ENCODE measurements at places on chromosomes 6 and 20. TPM values are rescaled to one million over a fixed set of nuclear protein-coding genes. Genes with fewer than 3 reads are reported as not detected.
A peak's percentile ranks its signal among the peaks of the same experiment; 100 is the strongest.

DNA sequence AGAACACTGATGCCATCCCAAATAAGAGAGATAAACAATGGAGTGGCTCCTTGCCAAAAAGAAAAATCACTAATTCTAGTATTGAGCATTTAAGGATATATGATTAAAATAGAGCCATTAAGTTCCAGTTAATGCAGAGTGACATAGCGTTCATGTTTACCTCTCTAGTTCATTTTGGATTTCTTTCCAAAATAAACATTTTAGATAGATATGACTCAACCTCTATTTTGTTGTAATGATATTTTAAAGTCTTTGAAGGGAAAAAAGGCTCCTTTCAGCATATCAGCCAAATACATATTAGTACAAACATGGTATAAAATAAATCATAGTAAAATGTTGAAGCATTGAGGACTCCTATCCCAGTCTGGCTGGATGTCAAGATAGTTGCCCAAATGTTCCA lies 33.4 kb downstream of the RWDD2A start:
- DNase-seq, result no peak

PDE7B gene
- total RNA-seq, result 1.1 TPM

DNA sequence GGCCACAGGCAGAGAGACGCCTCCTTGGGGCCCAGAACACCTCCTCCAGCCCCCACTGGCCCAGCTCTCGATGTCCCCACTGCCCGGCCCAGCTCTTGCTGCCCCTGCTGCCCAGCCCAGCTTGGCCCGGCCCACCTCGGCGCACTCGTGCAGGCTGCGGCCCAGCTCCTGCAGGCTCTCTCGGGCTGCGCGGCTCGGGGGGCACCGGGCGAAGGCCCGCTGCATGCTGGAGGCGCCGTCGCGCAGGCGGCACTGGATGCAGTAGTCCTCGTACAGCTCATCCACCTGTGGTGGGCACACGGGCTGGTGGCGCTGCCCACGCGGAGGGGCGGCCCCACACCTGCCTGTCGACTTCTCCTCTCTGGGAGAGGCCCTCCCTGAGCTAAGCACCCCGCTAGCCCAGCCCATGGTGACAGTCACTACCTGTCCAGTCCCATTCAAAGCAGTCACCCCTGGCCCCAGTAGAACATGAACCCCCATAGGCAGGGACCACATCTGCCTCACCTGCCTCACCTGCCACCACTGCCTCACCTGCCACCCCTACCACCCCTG lies 81.8 kb downstream of the RIPOR3 start:
- no peak for DNase-seq

LRRC73 gene
- total RNA-seq, result 0.95 TPM

GRCh38 chr20:25547063-25547462 lies 38.3 kb downstream of the NINL start:
- DNase-seq, result no peak

- DNase-seq, result no peak
These were observed 50.5 kb upstream of the THEMIS start for GRCh38 chr6:127951172-127951917.

GRCh38 chr20:5977223-5977622 lies 26.8 kb downstream of the MCM8 start:
- DNase-seq, result no peak

GRCh38 chr6:63493557-63493956 lies 78.7 kb upstream of the LOC128125822 start:
- DNase-seq, result no peak

- no peak for DNase-seq
These were observed 40.0 kb upstream of the ADGRF5 start for GRCh38 chr6:46961711-46962110.

EEF1A2 gene
- 4.1 TPM for total RNA-seq

- DNase-seq, result no peak
These were observed 403.5 kb downstream of the CDH4 start for GRCh38 chr20:61655591-61655990.

DNA sequence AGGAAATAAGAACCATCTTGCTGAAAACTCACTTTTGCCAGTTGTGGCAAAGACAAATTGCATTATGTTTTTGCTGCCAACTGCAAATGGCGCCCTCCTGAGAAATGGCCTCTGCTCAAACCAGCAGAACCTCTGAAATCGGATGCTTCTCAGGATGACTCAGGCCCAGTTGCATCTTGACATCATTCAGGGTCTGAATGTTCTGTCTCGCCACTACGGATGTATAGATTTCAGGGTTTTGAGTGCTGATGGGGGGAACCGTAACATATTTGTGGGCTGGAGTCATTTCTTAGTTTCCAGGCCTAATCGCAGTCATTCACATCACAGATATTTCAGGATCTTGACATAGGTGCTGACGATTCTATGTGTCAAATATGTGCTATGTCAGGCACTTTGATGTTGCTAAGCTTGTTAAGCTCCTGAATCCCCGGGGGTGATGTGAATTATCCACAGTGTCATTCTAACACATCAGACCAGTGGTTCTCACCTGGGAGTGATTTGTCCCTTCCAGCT lies 207.1 kb downstream of the NFATC2 start:
- DNase-seq, result peak; percentile 96

DNA sequence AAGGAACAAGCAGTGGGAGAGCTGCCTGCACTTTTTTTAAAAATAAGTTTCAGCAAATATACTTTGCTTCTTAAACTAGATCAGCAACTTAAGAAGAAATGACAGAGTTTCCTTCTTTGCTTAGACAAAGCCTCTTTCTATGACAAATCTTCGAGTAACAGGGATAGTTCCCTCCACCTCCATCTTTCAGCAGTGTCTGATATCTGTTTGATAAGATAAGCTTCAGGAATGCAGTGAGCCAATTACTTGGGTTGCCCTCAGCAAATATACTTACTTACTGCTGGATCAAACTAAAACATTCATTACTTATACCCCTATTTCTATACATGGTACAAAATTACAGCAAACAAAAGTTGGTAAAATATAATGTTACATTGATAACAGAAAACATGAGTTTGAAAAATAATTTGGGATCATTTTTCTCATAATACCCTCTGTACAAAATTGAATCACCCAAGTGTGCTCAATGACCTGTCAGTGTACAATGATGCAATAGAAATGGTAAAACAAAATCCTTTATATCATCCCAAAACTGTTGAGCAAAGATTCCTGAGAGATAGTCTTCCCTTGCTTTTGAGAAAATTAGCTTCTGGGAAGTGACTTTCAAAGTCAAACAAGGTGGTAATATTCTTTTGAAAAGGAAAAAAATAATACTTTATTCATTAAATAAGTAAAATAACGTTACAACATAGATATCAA lies 24.5 kb downstream of the FRK start:
- no peak for DNase-seq

DNA sequence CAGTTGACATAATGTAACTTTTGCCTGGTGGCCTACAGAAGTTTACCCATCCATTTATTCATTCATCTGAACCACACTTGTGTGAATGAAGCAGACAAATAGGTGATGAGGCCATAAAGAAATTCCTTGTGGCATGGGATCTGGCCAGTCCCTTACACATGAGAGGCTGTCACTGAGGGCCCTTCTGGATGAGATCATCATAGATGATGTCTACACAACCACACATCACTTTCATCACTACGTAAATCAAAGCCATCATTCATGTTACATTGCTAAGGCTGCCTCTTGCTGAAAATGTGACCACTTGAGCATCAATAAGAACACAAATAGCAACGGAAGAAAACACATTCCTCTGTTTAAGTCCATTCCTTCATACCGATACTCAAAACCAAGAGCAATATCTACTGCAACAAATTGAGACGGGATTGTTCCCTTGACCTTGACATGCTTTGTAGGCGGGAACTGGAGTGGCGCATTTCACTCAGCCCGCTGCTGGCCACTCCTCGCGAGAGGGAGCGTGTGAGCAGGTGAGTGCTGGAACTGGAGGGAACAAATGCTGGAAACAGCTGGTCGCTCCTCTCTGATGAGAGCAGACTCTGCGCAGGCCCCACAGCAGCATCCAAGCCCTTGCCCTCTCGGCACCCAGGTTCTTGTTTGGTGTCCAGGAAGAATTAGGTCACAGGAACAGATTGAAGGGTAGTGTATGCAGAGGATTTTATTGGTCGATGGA lies 49.3 kb downstream of the FAM50B start:
- no peak for DNase-seq

- no peak for DNase-seq
These were observed 105.9 kb downstream of the TOX2 start for GRCh38 chr20:44020406-44021148.

- no peak for DNase-seq
These were observed 27.8 kb upstream of the SMOC2 start for GRCh38 chr6:168413018-168413720.

DNA sequence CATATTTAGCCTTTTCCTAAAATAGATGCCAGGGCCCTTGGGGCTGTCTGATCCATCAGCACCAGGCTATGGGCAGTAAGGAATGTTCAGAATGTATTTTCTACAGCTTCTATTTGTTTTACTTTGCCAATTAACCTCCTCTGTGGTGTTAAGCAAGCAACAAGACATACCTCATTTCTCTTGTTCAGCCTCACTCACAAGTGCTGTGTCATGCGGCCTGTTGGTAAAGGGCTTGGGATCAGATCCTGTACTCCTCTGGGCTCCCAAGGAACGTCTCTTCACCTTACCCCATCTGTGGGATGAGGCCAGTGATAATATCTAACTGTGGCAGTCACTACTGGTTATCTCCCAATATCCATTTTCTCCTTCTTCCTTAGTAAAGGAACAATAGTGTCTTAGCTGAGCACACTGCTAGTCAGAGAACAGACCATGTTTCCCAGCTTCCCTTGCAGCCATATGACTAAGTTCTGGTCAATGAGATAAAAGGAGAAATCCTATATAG lies 7.0 kb upstream of the DSTN start:
- peak; percentile 82 for DNase-seq

GRCh38 chr20:20273286-20273685 lies 94.6 kb upstream of the INSM1 start:
- DNase-seq, result no peak

DNA sequence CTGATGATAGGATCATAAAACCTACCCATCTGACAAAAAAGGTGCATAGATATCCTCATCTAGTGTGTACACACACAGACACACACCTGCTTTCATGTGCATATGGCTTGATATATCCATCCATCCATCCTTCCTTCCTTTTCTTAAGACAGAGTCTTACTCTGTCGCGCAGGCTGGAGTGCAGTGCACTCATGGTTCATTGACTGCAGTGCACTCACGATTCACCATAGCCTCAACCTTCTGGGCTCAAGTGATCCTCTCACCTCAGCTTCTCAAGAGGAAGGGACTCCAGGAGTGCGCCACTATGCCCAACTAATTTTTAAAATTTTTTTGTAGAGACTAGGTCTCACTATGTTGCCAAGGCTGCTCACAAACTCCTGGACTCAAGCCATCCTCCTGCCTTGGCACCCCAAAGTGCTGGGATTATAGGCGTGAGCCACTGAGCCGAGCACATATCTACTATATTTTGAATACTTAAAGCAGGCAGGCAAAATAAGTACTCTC lies 27.1 kb downstream of the ADNP start:
- no peak for DNase-seq

GRCh38 chr20:21265261-21266190 lies 37.6 kb upstream of the XRN2 start:
- DNase-seq, result no peak

GRCh38 chr6:45952168-45952529 lies 63.5 kb downstream of the CLIC5 start:
- no peak for DNase-seq

DNA sequence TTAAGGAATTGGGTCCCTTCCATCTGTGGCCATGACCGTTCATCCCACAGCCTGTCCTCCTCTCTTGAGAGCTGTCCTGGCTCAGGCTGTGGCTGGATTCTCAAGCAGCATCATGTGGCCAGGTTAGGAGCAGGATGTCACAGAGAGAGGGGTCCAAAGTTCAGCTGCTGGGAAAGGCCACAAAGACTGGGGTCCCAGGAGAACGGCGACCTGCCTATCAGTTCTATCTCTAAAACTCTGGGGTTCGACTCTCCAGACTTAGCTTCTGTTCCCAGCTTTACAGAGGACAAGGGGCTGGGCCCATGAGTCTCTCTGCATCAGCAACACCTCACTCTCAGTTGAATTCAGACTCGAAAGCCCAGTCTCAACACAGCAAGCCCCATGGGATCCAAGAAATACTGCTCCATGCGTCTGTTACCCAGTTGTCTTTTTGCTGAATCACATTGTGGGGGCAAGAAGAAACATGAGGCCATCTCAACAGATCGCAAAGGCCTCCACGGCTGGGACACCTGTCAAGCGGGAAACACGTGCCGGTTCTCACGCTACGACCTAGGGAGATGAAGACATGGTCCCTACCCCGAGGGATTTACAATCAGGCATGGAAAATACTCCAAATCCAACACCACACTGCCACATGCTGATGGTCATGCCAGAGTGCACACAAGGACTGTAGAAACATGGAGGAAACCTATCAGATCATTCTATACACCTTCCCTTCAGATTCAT lies 95.4 kb downstream of the SLC22A23 start:
- no peak for DNase-seq

VGLL2 gene
- total RNA-seq, result not detected

PLEKHG1 gene
- not detected for total RNA-seq

ZC3H12D gene
- 0.03 TPM for total RNA-seq

BCKDHB gene
- total RNA-seq, result 19.3 TPM

DNA sequence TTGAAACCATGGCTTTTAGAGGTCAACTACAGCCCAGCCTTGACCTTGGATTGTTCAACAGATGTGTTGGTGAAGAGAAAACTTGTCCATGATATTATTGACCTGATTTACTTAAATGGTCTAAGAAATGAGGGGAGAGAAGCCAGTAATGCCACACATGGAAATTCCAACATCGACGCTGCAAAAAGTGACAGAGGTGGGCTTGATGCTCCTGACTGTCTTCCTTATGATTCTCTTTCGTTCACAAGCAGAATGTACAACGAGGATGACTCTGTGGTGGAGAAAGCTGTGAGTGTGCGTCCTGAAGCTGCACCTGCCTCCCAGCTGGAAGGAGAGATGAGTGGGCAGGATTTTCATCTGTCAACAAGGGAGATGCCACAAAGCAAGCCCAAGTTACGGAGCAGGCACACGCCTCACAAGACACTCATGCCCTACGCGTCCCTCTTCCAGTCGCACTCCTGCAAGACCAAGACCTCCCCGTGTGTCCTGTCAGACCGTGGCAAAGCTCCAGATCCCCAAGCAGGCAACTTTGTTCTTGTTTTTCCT lies 16.2 kb downstream of the TTLL2 start:
- no peak for DNase-seq

DNA sequence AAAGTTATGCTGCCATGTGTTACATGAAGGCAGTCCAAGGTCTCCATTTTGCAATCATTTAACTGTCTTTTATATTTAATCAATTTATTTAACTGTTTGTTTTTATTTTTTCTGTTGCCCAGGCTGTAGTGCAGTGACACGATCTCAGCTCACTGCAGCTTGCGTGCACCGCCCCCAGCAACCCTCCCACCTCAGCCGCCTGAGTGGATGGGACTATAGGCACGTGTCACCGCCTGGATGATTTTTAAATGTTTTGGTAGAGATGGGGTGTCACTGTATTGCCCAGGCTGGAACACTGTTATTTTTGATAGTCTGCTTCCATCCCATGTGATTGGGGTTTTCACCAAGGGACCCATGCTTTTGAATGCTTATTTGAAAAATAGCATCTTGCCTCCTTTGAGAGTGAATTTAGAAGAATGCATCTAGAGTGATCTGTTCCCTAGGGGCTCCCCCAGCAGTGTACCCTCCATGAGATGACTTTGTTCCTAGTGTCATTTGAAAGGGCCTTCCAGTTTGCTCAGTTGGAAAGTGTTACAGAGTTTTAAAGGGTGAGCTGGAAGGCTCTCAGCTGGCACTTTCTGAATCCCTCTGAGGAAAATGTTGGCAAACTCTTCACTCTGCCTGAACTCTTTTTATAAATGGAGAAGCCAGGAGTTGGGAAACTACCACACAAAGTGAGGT lies 143.4 kb downstream of the JARID2 start:
- DNase-seq, result no peak

FAM217A gene
- total RNA-seq, result not detected
